ENCODE measurements at places on chromosomes 4 and X.

- DNase-seq, result no peak
Observed at GRCh38 chrX:118370921-118371624, 25.2 kb downstream of the WDR44 start.

GRCh38 chrX:10534611-10535010 lies 85.8 kb downstream of the MID1 start:
- no peak for DNase-seq

- DNase-seq, result no peak
Observed at GRCh38 chr4:129578336-129578735, 482.4 kb downstream of the C4orf33 start.

- DNase-seq, result no peak
Observed at GRCh38 chr4:76538296-76538695, 103.3 kb downstream of the SHROOM3 start.

GRCh38 chr4:88413801-88414200 lies 35.1 kb downstream of the HERC6 start:
- DNase-seq, result no peak

GRCh38 chr4:77599378-77599777 lies 6.2 kb upstream of the CXCL13 start:
- DNase-seq, result peak; percentile 5

DNA sequence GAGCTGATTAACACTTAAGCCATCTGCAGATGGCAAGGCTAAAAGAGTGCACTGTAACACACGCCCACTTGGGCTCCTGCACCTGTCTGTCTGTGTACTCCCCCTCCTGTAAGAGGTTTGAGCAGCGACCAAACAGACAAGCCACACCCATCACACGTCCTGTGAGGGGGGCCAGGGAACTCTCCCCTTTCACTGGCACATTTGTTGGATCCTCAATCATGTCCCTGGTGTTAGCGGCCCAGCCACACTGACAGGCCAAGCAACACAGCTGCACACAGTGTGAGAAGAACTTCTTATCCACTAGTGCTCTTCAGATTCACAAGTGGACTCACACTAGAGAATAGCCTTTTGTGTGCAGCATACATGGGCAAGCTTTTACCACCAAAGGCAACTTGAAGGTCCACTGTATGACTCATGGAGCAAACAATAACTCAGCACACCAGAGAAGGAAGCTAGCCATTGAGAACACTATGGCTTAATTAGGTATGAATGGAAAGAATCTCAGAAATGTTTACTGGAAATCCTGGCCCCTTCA lies 29.1 kb upstream of the UTP14A start:
- DNase-seq, result peak; percentile 38

DNA sequence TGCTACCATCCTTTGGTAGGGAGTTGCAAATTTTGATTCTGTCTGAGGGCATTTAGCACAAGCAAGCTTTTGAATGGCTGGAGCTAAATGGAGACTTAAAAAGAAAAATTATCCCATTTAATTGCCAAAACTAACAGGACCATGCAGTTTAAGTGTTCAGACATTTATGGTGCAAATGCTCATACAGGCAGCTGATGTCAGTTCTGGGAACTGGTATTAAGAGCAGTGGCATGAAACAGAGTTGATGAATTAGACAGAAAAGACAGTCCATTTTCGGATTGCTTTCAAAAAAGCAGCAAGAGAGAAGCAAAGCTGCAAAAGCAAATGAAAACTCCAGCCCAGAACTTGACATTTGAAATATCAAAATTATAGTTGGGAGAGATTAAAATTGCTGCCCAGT lies 1.3 kb downstream of the SCRG1 start:
- no peak for DNase-seq

GRCh38 chr4:109010521-109010920 lies 247.7 kb upstream of the ETNPPL start:
- DNase-seq, result no peak

DNA sequence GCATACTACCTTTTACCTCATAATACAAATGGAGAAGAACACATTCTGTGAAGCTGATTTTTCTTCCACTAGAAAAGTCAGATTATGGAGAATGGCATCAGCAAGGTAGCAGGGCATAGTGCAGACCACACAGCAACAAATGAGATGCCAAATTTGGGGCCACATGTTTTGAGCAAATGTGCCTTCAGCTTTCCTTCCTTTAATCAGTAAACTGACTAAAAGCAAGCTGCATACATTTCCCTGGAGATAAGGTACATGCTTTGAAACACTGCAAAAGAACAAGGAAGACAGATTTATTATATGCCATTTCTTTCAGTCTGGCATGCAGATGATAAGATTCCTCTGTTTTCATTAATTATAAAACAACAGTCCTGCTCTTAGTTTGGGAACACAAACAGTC lies 67.1 kb upstream of the GUCY1A1 start:
- DNase-seq, result no peak

- no peak for DNase-seq
Observed at GRCh38 chrX:129522184-129523078, 859 bp downstream of the SMARCA1 start.

DNA sequence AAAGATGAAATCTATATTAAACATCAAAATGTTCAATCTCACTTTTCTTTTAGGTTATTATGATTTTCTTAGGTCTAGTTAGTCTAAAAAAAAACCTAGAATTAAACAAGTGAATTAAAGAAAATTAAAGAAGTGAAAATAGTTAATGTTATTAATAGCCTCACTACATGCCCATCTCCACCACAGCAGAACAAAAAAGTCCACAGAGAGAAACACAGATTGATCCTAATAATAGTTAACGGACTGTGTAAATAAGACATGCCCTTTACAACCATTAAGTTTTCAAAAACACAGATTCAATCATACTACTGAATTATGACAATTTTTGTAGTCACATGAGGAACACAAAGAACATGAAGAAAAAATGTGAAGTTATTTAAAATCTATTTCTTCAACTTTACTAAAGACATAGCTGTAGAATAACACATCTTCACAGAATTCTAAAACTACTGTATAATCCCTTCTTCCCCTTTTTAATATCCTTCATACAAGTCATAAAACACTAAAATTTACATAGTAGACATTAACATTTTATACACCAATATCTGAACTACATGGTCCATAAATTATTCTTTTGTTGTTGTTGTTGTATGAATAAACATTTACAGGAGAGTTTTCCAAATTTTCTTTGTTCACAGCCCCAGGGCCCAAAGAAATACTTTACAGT lies 15.3 kb downstream of the HELQ start:
- DNase-seq, result no peak

GRCh38 chr4:81506731-81507130 lies 35.0 kb upstream of the RASGEF1B start:
- no peak for DNase-seq

DNA sequence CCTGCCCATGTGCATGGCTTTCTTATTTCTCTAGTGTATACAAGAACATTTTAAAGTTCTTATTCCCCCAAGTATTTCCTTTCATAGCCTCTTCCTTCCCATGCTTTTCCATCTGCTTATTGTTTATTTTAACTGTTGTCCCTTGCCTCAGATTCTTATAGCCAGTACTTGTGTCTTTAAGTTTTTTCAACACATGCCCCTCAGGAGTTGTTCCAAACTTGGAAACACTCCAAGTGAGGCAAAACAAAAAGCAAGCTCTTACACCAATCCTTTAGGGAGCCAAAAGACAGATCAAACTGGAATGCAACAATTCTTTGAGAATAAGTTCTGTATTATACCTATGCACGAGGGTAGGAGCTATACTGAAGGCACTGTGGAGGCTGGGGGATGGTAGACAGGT lies 222.0 kb upstream of the STK26 start:
- no peak for DNase-seq

GRCh38 chr4:88613417-88613875 lies 21.2 kb downstream of the HERC3 start:
- no peak for DNase-seq

GRCh38 chrX:139106069-139106468 lies 394.6 kb upstream of the FGF13 start:
- DNase-seq, result no peak

DNA sequence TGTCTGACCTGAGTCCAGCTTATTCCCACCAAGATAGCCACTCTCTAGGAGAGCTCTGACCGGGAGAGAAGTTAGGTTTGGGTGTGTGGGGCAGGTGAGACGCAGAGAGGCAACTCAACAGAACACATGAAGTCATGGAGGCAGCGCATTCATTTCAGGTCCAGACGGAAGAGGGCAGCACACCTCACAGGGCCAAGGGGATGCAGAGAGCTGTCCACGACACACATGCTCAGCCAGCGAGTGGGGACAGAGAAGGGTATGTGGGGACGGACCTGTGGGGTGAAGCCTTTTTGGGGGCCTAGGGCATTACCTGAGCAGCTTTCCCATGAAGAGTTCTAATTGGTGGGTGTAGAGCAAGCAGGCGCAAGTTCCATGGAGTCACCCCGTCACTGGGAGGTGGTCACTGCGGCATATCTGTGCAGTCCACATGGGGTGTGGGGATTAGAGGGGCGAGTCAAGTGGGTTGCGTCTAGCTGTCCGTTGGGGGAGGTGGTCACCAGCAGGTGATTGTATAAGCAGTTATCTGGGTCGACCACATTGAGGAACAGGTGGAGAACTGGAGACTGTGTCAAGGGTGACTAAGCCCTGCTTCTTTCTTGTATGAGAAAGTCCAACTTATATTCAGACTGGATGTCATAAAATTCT lies 24.3 kb upstream of the UXT start:
- no peak for DNase-seq

DNA sequence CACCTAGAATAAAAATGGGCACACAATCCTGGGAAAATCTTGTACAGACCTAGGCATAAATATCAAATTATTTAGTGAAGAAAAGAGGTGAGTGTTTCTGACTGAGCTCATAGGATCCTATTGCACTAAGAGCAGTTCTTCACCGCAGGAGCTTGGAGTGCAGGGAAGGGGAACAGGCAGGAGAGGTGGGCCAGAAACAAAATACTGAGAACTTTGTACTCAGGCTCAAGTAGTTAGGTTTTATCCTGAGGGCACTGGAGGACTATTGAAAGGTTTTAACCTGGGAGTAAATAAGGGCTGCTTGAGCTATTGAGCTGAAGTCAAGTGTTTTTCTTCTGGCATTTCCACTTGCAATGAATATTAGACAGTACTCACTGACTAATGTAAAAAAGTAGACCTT lies 12.2 kb downstream of the EPHA5 start:
- no peak for DNase-seq

DNA sequence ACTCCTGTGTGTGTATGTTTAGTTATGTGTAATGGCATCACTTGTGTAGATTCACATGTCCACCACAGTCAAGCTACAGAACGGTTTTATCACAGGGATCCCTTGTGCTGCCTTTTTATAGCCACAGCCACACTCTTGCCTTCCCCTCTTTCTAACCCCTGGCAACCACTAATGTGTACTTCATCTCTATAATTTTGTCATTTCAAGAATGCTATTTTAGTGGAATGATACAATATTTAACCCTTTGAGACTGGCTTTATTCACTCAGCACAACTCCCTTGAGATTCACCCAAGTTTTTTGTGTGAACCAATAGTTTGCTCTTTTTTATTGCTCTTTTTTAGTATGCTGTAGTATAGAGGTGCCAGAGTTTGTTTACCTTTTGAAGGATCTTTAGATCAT lies 112.1 kb downstream of the CDKL5 start:
- no peak for DNase-seq

- peak; percentile 6 for DNase-seq
Observed at GRCh38 chr4:80336582-80336981, 1.1 kb downstream of the CFAP299 start.

Data from SHP77 treated with DMSO at 0.1 percent for 48 hours (cell line).